ENCODE measurements at places on chromosomes 2 and 18.

GRCh38 chr18:55524353-55525073 is 63.5 kb downstream of the TCF4 start:
- no peak for DNase-seq

DNA sequence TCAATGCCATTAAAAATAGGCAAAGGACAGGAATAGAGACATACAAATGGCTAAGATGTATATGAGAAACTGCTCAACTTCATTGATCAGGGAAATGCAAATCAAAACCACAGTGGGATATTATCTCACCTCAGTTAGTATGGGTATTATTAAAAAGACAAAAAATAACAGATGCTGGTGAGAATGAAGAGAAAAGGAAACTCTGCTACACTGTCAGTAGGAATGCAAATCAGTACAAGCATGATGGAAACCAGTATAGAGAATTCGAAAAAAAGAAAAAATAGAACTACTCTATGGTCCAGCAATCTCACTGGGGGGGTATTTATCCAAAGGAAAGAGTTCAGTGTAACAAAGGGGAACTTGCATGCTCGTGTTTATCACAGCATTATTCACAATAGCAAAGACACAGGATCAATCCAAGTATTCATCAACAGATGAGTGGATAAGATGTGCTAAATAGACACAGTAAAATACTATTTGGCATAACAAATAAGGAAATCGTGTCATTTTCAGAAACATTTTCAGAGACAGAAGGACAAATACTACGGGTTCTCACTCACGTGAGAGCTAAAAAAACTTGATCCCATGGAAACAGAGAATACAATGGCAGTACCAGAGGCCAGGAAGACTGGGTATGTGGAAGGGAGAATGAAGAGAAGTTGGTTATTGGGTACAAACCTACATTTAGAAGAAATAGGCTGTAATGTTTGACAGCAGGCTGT is 60.6 kb downstream of the CCDC74A start:
- DNase-seq: no peak

DNA sequence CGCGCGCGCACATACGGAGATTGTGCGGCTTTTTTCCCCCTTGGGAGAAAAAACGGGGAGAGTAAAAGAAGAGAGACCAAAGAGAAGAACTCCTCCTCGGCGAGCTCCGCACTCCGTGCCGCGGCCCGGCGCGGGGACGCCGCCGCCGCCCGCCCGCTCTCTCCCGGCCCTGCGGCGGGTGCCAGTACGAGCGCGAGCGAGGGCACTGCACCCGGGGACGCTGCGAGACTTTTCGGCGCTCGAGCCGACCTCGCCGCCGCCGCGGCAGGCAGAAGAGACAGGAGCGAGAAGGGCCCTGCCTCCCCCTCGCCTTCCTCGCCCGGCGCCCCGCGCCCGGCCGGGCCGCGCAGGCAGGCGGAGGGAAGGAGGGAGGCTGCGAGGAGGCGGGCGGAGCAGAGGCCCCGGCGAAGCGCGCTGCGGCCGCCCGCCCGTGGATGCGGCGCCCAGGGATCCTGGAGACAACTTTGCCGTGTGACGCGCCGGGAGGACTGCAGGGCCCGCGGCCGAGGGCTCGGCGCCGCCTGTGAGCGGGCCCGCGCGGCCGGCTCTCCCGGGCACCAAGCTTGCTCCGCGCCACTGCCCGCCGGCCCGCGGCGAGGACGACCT is 857 bp upstream of the INHBB start:
- DNase-seq: no peak

DNA sequence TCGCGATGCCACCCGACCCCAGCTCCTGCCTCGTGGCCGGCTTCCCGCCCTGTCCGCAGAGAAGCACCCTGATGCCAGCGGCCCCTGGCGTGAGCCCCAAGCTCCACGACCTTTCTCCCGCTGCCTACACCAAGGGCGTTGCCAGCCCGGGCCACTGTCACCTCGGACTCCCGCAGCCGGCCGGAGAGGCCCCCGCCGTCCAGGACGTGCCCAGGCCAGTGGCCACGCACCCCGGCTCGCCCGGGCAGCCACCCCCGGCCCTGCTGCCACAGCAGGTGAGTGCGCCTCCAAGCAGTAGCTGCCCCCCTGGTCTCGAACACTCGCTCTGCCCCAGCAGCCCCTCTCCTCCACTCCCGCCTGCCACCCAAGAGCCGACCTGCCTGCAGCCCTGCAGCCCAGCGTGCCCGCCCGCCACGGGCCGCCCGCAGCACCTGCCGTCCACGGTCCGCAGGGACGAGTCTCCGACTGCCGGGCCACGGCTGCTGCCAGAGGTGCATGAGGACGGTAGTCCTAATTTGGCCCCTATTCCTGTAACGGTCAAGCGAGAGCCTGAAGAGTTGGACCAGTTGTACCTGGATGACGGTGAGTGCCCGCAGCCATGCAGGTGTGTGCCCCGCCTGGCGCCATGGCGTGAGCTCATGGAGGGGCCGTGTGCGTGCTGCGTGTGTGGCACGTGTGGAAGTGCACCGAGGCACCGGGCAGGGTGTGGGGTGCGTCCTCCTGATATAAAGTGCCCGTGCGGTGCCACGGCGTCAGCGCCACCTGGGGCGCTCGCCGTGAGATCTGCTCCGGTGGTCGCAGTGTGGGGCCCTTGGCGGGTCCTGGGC is 90.8 kb downstream of the NFATC1 start:
- no peak for DNase-seq

- no peak for DNase-seq
Measured at GRCh38 chr2:157470321-157470720, 26.4 kb upstream of the CYTIP start.

DNA sequence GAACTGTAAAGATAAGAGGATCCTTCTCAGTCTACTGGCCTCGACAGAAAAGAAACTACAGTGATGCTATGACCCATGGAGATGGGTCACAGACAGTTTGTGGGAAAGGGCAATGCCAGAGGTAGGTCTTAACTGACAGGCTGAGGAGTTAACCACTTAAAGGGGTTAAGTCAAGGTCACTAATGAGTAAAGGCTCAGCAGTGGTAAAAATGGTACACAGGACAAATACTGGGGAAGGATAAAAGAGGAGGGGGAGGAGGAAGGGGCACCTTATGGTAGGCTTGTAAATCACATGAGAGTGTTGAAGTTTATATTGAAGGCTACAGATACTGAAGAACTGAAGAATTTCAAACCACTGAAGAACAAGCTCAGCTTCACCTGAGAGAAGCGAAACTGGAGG is 9.9 kb downstream of the IER3IP1 start:
- no peak for DNase-seq

DNA sequence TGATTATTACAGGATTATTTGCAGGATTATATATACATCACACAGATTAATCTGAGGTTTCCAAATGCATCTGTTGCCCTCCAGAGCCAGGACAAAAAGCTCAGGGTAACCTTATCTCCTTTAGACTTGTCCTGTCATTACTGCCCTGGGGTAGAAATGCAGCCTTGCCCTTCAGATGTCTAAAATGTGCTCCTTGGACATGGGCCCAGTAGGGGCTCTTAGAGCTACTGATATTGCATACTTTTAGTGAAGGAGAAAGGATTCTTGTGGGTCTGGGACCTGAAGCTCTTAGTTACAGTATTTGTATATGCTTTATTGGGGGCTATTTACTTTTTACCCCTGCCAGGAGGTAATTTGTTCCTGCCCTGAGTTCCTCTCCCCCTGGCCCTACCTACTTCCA is 56.1 kb downstream of the PRKRA start:
- DNase-seq: no peak

DNA sequence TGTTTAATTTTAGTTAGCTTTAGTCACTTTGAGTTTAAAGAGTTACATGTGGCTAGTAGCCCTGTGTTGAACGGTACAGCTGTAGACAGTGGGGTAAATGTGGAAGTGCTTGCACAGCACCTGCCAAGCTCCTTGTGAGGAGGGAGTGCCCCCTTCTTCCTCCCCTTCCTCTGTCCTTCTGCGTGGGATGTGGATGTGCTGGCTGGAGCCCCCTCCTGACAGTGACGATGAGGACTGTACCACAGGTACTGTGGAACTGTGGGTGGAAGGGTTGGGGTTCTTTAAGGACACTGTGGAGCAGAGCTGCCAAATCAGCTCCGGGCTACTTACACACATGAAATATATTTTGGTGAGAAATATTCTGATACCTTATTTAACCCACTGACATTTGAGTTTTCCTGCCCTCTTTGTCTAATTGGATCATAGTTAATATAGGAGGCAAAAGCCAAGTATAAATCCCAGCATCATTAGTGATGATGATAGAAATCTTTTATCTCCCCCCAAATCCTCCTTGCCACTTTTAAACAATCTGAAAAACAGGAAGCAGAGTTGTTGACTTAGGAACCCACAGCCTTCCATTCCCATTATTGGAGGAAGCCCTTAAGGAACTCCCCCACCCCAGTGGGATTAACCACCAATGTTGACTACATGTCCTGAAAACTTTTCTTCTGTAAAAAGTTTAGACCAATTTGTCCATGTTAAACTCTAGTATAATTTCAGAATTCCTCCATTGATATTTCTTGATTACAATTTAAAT is 181.3 kb downstream of the PTPRM start:
- DNase-seq: no peak

GRCh38 chr2:231460073-231460835 is 4.0 kb downstream of the NCL start:
- no peak for DNase-seq

GRCh38 chr18:30652387-30652786 is 390.2 kb downstream of the DSC3 start:
- no peak for DNase-seq

- no peak for DNase-seq
Measured at GRCh38 chr18:56658261-56658660, 7.1 kb downstream of the WDR7 start.

- no peak for DNase-seq
Measured at GRCh38 chr2:26579723-26580040, 61.5 kb downstream of the CIB4 start.

- DNase-seq: no peak
Measured at GRCh38 chr18:27540111-27540510, 355.0 kb upstream of the CHST9 start.

- DNase-seq: no peak
Measured at GRCh38 chr18:10296491-10296890, 157.9 kb upstream of the APCDD1 start.

- DNase-seq: no peak
Measured at GRCh38 chr2:172726172-172726735, 9.4 kb upstream of the RAPGEF4 start.

GRCh38 chr2:9001229-9001628 is 2.3 kb downstream of the MBOAT2 start:
- DNase-seq: no peak

- no peak for DNase-seq
Measured at GRCh38 chr2:88191722-88192042, 21.5 kb downstream of the THNSL2 start.

Measured in activated T-helper 1 cell treated with Interleukin-2 at 50 U/mL for 16 hours (primary cell).